Activated T-cell treated with anti-CD3 and anti-CD28 coated beads, Interleukin-2, amount 50 U/mL, for 1 hour (primary cell): ENCODE measurements at places on chromosomes 2 and 18.

GRCh38 chr2:215358891-215359575 is 47.2 kb downstream of the ATIC start:
- DNase-seq: no peak

GRCh38 chr2:16678964-16679363 is 13.3 kb upstream of the CYRIA start:
- no peak for DNase-seq

GRCh38 chr18:13464432-13465123 is 246.0 kb downstream of the LDLRAD4 start:
- DNase-seq: peak; percentile 68

GRCh38 chr2:42013409-42013808 is 34.4 kb upstream of the PKDCC start:
- no peak for DNase-seq

- DNase-seq: no peak
Observed at GRCh38 chr2:121160366-121160765, 124.6 kb downstream of the TFCP2L1 start.

DNA sequence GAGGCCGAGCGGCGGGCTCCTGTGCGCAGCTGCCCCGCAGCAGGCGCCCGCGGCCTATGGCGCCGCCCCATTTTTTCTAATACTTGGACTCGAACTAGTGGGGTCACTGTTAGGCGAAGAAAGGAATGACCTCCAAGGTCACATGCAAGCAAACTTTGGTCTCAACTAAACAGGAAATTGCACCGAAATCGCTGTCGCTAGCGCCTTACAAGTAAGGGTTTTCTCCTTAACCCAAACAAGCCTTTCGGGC is 339 bp downstream of the ACAA2 start:
- no peak for DNase-seq

- DNase-seq: no peak
Observed at GRCh38 chr2:207075456-207075855, 90.3 kb downstream of the KLF7 start.

- DNase-seq: no peak
Observed at GRCh38 chr2:173708806-173709205, 256.4 kb downstream of the SP3 start.

DNA sequence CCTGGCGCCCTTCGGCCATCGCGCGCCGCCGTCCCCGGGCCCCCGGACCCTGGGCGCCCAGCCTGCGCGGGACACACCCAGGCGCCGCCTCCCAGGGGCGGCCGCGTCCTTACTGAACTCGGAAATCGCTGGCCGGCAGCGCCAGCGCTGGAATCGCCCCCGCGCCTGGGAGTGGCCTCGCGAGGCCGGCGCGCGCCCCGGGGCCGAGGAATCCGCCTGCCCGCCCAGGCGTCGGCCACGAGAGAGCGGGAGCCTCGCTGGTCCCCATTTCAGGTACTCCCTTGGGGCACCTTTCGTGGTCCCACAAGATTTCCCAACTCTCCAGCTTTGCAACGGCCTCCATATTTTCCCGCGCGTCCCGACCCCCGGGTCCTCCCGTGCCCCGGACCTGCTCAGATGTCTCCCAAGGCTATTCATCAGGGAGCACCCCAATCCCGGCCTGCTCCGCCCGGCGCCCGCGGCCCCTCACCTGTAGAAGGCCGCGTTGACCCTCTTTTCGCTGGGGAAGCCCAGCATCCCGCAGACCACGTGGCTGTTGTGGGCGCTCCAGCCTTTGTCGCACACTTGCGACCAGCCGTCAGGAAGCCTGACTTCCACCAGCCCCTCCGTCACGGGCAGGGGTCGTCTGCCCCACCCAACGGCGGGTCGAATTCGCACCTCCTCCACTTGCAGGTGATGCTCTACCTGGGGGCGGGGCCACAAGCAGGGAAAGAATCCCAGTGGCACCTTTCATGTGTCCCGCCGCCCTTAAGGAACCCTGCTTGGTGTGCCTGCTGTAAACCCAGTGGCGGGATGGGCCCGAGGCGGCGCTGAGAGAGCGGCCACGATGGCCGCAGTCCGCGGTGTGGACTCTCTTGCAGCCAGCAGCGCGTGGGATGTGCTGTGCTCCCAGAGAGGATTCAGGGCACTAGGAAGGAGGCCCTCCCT is 4.6 kb downstream of the LOXL3 start:
- no peak for DNase-seq

- no peak for DNase-seq
Observed at GRCh38 chr2:132790207-132790785, 120.3 kb upstream of the LYPD1 start.

DNA sequence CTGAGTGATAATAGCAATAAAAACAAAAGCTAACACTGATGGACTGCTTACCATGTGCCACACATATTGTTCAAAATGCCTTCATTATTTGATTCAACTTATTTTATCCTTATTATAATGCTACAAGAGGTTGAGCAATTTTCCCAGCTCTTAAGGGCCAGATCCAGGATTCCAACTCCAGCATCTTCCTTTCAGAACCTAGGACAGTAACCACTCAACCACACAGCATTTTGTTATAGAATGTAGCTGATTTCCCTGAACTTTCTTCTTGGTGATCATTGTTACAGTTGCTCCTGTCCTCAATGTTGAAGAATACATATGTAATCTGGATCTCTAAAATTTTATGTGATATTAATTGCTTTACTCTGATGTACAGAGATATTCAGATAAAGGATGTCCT is 341.7 kb downstream of the PIK3C3 start:
- no peak for DNase-seq

DNA sequence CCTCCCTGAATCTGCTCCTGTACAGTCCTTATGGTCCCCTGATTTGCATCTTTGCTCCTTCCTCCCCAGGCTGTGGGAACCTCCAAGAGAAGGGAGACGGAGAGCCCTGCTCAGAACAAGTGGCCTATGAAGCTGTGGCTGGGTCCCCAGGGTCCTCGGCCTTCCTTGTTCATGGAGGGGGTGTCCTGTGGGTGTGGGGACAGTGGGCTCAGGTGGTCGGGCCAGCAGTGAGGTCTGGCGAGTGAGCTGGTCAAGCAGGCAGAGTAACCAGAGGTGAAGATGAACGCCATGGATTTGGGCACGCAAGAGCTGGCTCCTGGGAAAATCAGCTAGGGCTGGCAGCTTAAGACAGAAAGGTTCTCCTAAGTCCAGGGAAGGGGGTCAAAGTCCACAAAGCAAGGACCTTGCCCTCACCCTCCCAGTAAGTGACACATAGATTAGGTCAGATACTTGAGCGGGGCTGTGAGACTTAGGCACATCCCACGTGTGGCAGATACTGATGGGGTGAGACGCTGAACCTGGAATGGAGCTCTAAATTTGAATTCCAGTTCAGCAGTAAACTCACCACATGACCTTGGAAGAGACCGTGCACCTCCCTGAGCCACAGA is 24.8 kb downstream of the GNLY start:
- no peak for DNase-seq

GRCh38 chr2:205748639-205749038 is 66.3 kb downstream of the NRP2 start:
- DNase-seq: no peak

DNA sequence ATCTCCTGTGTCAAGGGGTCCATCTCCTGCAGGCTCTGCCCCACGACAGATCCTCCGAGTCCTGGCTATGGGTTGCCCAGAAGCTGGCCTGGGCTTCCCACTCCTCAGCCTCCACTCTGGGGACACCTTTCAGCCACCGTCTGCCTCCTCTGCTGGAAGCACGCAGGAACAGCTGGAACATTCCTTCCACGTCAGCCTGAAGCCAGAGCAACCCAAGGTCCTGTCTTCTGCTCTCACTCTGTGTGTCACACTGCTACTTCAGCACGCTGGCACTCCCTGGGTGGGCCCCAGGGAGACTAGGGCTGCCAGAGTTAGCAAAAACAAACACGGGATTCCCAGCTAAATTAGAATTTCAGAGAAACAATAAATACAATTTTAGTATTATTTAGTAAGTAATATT is 148.8 kb downstream of the HRH4 start:
- no peak for DNase-seq
